ENCODE measurements at places on chromosomes 12 and 14. TPM values are rescaled to one million over a fixed set of nuclear protein-coding genes. Genes with fewer than 3 reads are reported as not detected.

DNA sequence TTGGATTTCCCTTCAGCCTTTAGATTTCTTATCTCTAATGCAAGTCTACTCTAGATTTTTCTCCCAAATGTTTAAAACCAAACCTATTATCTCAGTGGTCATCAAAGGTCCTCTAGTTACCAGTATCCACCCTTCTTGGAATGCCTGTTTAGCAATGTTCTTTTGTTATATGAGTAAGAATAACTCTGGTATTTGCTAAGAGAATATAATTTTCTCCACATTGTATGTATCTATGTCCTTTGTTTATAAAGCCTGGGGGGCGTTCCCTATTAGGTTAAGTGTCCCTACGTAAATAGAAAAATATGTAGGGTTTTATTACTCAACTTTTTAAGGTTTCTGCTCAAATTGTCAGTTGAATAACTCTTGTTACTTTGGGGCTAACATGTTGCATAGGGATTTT is 27.3 kb downstream of the PPM1A start:
- DNase-seq = no peak

GRCh38 chr12:15648558-15648957 is 140.6 kb downstream of the EPS8 start:
- DNase-seq = no peak

DNA sequence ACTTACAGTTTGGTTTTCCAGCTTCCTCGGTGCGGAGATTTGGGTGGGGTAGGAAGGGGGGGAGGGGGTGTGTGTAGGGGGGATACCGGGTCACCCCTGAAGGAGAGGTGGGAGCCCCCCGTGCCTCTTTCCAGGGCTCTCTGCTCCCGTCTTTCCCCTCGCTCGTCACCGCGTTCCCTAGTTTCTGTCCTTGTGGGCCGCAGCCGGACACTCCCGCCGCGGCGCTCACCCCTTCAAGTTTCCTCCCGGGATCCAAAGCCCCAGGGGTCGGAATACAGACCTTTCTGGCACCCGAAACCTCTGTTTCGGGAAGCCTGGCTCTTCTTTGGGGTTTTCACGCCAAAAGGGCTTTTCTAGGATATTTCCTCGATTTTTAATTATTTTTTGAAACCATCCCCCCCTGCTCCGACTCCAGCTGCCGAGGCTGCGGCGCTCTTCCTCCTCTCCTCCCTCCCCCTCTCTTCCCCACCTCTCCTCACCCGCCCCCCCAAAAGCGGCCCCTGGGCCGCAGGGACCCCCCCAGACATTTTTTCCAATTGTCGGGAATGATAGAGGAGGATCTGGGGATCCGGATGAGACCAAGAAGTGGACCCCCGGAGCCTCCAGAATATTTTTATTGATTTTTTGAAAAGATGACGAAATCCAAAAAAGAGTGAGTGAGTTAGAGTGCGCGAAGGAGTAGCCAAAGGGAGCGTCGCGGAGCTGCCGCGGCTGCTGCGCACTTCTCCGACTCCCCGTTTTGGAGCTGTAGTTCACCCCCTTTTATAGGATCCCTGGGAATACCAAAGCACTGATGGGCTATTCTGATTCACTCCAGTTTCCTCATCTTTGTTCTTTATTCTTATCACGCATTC is 1.7 kb downstream of the CCND2 start:
- no peak for DNase-seq

GRCh38 chr14:85252011-85252410 is 277.9 kb upstream of the FLRT2 start:
- peak; percentile 88 for DNase-seq

- peak; percentile 71 for DNase-seq
Measured at GRCh38 chr12:116955382-116956021, 44.8 kb downstream of the FBXW8 start.

GRCh38 chr14:87999277-87999676 is 5.7 kb upstream of the GPR65 start:
- no peak for DNase-seq

DNA sequence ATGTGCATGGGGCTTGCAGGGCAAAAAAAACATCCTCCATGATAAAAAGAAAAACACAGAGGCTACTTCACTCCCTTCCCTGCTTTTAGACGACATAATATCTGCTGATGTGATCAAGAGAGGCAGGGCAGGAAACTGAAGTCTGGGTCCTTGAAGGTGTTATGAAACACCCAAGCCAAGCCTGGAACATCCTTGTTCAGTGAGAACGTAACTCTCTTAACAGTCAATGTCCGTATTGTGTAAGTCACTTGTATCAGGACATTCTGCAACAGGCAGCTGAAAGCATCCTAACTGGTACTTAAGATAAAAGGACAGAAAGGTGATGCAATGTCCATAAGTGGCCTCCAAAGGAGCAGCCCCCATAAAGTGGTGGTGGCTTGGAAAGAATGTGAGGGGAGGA is 20.0 kb downstream of the KCNK10 start:
- no peak for DNase-seq

DNA sequence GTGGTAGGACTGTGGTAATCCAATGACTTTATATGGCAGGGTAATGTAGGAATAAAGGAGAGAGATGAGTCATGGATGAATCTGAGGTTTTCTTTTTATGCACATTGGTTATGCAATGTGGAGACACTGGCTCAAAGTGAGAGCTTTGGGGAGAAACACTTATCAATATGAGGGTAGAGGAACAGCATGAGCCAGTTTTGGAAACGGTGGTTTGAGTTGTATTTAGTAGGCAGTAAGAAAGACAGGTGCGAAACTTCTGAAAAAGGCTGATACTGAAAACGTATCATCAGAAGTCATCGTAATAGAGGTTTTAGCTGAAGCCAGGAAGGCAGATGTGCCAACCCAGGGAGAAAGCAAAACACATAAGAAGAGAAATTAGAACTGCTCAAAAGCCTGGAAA is 854.8 kb upstream of the SEL1L start:
- peak; percentile 63 for DNase-seq

- no peak for DNase-seq
Measured at GRCh38 chr14:100052819-100053218, 12.4 kb upstream of the EVL start.

DNA sequence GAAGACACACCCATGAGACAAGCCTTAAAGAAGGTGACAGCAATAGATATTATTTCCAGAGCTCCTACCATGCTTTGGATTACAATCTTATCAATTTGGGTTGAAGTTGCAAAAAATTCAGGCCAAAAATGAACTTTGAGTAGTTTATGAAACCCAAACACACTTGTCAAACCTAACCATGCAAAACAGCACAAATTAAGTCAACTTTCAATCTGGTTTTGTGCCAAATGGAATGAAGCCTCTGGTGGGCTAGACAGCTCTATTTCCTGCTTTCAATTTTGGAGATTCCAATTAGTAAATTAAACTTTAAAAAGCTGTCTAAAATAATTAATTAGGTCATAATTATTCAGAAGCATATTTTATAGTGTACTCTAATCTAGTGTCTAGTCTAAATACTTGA is 203.4 kb downstream of the SYT1 start:
- no peak for DNase-seq

Gene LMBR1L
- 35.7 TPM for total RNA-seq

Gene TULP3
- 42.2 TPM for total RNA-seq

Gene STXBP6
- total RNA-seq = not detected

Data from MCF 10A (cell line).